ENCODE measurements at places on chromosomes 7 and 10.

GRCh38 chr7:114939484-114940097 lies 17.7 kb downstream of the MDFIC start:
- no peak for DNase-seq

- no peak for DNase-seq
These were observed 161.4 kb downstream of the ELMO1 start for GRCh38 chr7:37287131-37287855.

- peak; percentile 87 for DNase-seq
These were observed at the start of gene SHTN1 for GRCh38 chr10:117005026-117005526. TSS of gene SHTN1 (minus strand) at chr10:117005187. CDS start at chr10:117005079, 108 bp downstream.

DNA sequence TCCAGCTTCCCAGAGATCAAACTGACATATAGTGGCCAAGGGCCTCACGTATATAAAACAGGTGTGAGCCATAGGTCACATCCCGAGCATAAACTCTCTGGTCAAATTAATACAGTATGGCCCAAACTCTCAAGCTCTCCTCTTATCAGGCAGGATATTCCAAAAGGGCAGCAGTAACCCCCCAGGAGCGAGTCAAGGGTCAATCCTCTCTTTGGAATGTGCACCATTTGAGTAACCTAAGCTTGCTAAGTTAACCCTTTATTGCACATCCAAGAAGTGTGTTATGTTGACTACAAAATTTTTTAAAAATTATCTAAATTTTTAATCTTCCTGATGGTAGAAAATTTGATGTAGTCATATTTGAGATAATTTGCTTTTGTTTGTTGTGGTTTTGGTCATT lies 4.5 kb upstream of the TRIM24 start:
- no peak for DNase-seq

GRCh38 chr10:70528741-70529362 lies 50.3 kb downstream of the PALD1 start:
- DNase-seq: peak; percentile 85

DNA sequence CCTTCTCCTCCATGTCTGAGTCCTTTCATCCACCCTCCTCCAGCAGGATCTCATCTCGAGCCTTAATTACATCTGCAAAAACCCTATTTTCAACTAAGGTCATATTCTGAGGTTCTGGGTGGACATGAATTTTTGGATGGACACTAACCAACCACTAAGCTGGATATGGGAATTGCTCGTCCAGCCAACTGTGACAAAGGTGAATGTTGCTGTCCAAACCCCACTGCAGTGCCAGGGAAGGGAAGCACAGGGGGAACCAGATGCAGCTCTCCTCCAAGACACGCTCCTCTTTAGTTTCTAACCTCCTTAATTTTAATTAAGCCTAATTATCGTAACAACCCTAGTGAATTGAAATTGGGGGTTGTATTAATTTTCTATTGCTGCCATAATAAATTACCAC lies 65.1 kb upstream of the EBF3 start:
- DNase-seq: no peak

DNA sequence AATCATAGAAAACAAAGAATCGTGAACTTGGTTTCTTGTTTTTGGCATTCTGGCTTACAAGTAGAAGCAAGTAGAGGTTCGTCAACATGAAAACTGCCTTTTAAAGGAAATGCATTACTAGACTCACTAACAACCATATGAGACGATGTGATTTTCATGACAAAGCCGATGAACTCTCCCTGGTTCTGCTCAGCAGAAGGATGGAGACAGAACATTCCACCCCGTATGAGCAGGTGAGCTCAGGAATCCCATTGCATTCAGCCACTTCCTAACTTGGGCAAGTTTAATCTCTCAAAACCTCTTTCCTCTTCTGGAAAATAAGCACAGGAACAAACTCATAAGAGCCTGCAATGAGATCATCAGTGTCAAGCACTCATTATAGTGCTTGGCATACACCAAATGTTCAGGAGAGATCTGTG lies 57.4 kb upstream of the SVIL start:
- no peak for DNase-seq

- peak; percentile 88 for DNase-seq
These were observed at the start of gene DIP2C for GRCh38 chr10:689452-690371. TSS of gene DIP2C (minus strand) at chr10:689668. CDS start at chr10:689578, 90 bp downstream.

DNA sequence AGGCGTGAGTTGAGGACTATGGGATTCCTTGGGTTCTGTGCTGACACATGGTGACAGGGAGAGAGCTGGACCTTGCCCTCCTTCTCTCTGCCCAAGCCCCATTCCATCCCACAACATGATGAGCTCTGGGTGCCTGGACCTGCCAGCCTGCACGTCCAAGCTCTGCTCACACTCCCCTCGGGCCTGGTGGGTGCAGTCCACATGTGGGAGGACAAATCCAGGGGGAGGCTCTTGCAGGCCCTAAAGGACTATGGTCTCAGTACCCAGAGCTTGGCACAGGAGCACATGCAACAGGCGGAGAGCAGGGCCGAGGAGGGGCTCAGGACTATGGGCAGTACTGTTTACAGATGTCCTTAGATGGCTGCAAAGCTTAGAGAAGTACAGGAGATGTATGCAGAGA lies 91.4 kb downstream of the CLEC2L start:
- no peak for DNase-seq
